ENCODE measurements at places on chromosomes 1 and 21.

DNA sequence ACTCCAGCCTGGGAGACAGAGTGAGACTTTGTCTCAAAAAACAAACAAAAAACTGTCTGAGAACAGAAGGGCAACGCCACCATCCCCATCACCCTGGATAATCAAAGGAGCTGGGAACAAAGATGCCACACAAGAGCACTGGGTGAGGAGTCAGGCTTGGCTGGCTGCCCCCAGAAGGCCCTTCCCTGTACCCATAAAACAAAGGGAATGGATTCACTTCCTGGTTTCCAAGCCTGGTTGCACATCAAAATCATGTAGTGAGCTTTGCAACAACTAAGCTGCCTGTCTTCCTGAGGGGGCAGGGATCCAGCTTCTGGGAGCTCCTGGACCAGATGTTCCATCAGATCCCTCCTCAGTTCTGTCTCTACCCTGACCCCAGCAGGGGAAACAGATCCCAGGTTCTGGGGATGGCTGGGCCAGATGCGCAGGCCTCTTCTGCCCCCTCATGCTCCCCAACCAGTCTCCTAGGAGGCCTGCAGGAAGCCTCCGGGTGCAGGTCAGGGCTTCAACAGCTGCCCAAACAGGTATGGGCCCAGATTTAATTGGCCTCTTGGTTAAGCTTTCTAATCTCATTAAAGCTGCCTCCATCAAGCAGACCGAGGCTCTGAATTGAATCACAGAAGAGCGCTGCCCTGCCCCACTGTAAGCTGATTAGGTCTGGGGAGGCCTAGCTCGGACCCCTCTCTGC is 97.8 kb downstream of the MRPL37 start:
- no peaks in the 10 kb centered on the region for H3K36me3 ChIP-seq
- H3K27me3 ChIP-seq = no peaks in the 10 kb centered on the region
- no peak overlapping the region for H3K27ac ChIP-seq
- H3K4me1 ChIP-seq = peaks cover 26% of the 10 kb centered on the region

- no peak overlapping the region for H3K27ac ChIP-seq
- DNase-seq = no peak
- H3K27me3 ChIP-seq = peaks cover 14% of the 10 kb centered on the region
- no peak overlapping the region for H3K4me3 ChIP-seq
- no peaks in the 10 kb centered on the region for H3K36me3 ChIP-seq
Observed at GRCh38 chr21:42013376-42013775, 3.2 kb upstream of the ZBTB21 start.

DNA sequence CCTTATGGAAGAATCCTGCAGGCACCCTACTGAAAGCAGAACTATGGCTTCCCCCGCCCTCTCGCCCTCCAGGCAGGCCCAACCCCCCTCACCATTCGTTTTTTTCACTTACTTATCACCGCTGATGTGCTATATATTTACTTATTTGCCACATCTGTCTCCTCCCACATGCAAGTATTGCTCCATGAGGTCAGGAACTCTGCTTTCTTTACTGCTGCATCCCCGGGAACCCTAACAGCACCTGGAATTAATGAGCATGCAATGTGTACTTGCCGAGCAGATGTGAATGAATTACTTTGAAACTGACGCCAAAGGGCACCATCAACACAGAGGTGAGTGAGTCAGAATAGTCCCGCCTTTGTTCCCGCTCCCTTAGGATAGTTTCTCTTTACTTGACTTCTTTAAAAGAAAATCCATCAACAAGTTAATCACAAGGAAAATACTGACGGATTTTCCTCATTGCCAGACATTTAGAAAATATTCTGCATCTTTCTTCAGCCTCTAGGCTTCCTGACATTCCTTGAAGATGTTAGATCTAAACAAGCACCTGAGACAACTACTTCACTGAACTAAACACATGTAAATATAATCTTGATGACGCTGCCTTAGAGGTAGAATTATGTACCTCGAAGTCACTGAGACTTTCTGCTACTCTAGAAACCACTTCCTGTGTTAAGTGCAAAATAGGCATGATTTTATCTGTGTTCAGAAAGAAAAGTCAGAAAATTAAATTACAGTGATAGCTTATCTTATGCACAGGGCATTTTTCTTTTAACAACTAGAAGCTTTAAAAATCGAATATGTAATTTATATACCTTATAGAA is 17.5 kb upstream of the RAB4A start:
- H3K4me3 ChIP-seq = no peak overlapping the region
- no peaks in the 10 kb centered on the region for H3K27me3 ChIP-seq
- no peak for DNase-seq
- H3K36me3 ChIP-seq = no peaks in the 10 kb centered on the region

DNA sequence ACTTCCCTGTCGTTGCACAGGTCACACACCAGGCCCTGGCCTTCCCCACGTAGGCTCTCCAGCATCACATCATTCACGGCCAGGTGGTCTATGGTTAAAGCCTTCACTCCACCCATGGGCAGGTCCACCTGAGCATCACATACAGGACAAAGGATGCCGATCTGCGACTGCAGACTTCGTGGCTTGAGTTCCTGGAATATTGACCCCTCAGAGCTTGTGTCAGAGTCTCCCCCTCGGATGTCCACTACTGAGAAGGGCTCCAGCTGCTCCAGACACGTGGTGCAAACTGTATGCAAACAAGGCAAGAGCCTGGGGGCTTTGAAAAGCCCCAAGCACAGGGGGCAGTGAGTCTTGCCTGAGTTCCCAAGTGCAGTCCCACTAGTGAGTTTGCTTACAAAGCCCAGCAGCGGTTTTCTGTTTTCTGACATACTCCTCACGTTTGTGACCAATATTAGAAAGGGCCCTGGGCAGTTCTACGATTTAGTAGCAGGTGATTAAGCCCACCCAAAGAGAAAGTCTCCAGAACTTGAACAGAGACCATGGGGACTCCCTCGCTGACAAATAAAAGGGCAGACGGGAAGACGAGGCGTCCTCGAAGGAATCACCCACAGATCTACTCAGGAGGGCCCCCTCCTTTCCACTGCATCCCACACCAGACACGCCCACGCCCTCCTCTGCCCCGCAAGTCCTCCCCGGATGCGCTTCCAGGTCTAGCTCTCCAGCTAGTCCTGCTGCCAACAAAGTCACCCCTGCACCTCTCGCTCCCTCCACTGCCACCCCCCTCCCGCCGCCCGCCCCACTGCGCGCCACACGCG is 568 bp downstream of the TRIM45 start:
- DNase-seq = no peak
- peaks cover 14% of the 10 kb centered on the region for H3K4me1 ChIP-seq
- H3K4me3 ChIP-seq = peak overlapping the region; percentile 75
- no peak overlapping the region for H3K27ac ChIP-seq

DNA sequence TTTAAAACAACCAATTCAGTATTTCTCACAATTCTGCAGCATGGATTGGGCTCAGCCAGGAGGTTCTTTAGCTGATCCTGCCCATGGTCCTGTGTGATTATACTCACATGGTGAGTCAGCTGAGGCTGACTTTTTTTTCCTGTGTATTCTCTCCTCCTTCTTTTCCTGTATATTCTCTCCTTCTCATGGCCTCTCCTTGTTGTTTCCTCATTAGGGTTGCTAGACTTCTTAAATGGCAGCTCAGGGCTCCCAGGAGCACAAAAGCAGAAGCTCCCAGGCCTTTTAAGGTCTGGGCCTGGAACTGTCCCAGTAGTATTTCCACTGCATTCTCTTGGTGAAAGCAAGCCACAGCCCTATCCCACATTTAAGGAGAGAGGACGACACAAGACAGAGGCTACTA is 26.8 kb downstream of the VANGL1 start:
- peaks cover 23% of the 10 kb centered on the region for H3K36me3 ChIP-seq
- no peak overlapping the region for H3K4me3 ChIP-seq
- DNase-seq = no peak
- no peaks in the 10 kb centered on the region for H3K4me1 ChIP-seq
- no peak overlapping the region for H3K27ac ChIP-seq

DNA sequence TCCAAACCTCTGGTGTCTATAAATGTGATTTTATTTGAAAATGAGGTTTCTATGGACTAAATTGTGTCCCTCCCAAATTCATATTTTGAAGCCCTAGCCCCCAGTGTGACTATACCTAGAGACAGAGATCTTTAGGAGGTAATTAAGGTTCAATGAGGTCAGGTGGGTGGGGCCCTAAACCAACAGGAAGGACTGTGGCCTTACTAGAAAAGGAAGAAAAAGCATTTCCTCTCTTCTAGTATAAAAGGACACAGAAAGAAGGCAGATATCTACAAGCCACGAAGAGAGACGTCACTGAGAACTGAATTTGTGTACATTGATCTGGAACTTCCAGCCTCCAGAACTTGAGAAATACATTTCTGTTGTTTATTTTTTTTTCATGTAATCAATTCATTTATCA is 123.1 kb upstream of the RUNX1 start:
- no peak overlapping the region for H3K27ac ChIP-seq
- no peaks in the 10 kb centered on the region for H3K36me3 ChIP-seq
- DNase-seq = no peak
- no peaks in the 10 kb centered on the region for H3K27me3 ChIP-seq
- no peak overlapping the region for H3K4me3 ChIP-seq

- no peaks in the 10 kb centered on the region for H3K27me3 ChIP-seq
- H3K4me3 ChIP-seq = no peak overlapping the region
- H3K4me1 ChIP-seq = no peaks in the 10 kb centered on the region
- no peak for DNase-seq
Observed at GRCh38 chr21:32333953-32334673, 35.5 kb downstream of the MRAP start.

DNA sequence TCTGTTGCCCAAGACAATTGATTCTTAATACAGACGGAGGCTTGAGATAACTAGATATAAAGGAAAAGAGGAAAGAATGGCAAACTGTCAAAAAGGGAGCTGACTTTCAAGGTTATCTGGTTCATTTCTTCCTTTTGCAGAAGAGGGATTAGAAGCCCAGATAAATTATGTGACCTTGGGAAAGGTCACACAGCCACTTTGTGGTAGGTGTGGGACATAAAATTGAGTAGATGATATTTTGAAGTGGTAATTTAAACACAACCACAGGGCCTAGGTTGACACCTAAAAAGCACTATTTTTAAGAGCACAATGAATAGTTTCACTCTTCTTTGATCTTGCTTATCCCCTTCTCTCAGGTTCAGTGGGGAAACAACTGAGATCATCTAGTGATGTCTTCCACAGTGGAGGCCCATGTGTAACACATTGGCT is 16.9 kb upstream of the KIAA0040 start:
- H3K27me3 ChIP-seq = no peaks in the 10 kb centered on the region

DNA sequence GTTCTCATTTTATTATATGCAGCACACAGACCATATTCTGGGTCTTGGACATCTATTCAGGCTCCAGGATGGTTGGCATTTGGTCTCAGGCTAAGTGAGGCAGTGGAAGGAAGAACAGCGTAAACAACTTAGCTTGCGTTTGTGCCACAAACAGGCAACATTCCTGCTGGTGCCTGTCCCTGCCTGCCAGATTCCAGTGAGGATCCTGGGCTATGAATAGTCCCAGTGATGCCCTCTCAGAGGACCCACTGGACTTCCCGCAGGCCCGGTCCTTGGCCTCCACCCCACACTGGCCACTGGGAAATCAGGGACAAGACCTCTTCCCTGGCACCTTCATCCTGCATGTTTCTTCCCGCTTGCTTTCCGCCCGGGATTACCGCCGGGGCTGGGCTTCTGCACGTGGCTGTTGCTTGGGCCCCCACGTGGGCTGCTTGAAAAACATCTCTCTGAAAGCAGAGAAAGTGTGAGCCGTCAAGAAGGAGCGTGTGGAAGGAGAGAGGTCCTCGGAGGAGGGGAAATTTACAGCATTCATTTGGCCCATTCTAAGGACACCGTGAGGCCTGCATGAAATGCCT is 145.1 kb upstream of the WNT4 start:
- peaks cover 5% of the 10 kb centered on the region for H3K4me1 ChIP-seq
- no peak overlapping the region for H3K4me3 ChIP-seq
- H3K27me3 ChIP-seq = no peaks in the 10 kb centered on the region
- no peak overlapping the region for H3K27ac ChIP-seq
- no peaks in the 10 kb centered on the region for H3K36me3 ChIP-seq

- no peak for DNase-seq
- no peaks in the 10 kb centered on the region for H3K27me3 ChIP-seq
- no peaks in the 10 kb centered on the region for H3K36me3 ChIP-seq
- H3K27ac ChIP-seq = no peak overlapping the region
- H3K4me3 ChIP-seq = no peak overlapping the region
Observed at GRCh38 chr1:160101717-160102522, 3.5 kb upstream of the IGSF8 start.

GRCh38 chr1:198933515-198934222 is 294.8 kb downstream of the PTPRC start:
- H3K4me3 ChIP-seq = no peak overlapping the region
- H3K4me1 ChIP-seq = peaks cover 3% of the 10 kb centered on the region
- H3K36me3 ChIP-seq = no peaks in the 10 kb centered on the region
- no peaks in the 10 kb centered on the region for H3K27me3 ChIP-seq
- no peak overlapping the region for H3K27ac ChIP-seq
- DNase-seq = no peak

GRCh38 chr1:228964178-228965089 is 229.2 kb downstream of the RHOU start:
- H3K4me1 ChIP-seq = no peaks in the 10 kb centered on the region
- H3K27me3 ChIP-seq = no peaks in the 10 kb centered on the region
- no peak for DNase-seq
- H3K4me3 ChIP-seq = no peak overlapping the region
- H3K36me3 ChIP-seq = no peaks in the 10 kb centered on the region

DNA sequence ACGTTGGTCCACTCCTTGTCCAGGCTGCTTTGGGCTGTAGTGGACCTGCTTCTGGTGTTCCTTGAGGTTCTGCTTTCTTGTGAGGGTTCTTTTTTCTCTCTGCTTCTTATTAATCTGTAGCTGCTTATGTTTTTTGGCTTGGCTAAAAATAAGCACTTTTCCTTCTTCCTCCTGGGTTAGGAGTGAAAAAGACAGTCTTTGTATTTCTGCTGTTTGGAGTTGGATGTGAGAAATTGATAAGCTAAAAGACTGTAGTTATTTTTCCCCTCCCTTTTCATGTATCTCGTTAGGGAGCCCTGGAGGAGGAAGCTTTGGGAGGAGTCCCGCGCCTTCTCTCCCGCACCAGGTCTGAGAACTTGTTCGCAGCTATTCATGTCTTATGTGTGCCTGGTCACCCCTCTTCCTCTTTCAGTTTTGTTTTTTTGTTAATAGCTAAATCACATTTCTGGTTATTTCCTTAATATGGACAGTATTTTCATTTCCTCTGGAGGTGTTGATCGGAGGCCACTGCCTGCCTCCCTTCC is 79.0 kb downstream of the GALNT2 start:
- H3K36me3 ChIP-seq = no peaks in the 10 kb centered on the region
- no peak overlapping the region for H3K27ac ChIP-seq
- no peaks in the 10 kb centered on the region for H3K27me3 ChIP-seq

DNA sequence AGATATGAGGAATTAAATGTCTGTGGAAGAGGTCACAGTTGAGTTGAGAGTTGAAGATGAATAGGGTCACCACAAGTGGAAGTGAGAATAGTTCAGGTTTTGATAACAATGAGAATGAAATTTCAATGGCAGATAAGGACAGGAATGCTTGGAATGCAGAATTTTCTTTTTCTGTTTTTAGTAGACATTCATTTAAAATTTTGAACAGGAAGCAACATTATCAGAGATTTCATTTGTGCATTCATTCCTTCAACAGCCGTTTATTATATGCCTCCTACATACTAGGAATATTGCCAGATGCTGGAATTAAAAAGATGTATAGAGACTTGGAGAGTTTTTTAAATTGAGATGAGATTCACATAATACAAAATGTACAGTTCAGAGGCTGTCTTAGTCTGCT is 126.8 kb downstream of the ITSN1 start:
- no peaks in the 10 kb centered on the region for H3K27me3 ChIP-seq
- H3K4me1 ChIP-seq = no peaks in the 10 kb centered on the region
- no peak overlapping the region for H3K4me3 ChIP-seq
- no peak for DNase-seq
- no peak overlapping the region for H3K27ac ChIP-seq

GRCh38 chr21:45599146-45599581 is 44.4 kb upstream of the PCBP3 start:
- H3K27ac ChIP-seq = no peak overlapping the region
- DNase-seq = no peak
- H3K4me3 ChIP-seq = no peak overlapping the region
- no peaks in the 10 kb centered on the region for H3K4me1 ChIP-seq
- no peaks in the 10 kb centered on the region for H3K27me3 ChIP-seq

All from H1 (cell line).